ELR (cell line): ENCODE measurements at places on chromosomes 1 and 21.

DNA sequence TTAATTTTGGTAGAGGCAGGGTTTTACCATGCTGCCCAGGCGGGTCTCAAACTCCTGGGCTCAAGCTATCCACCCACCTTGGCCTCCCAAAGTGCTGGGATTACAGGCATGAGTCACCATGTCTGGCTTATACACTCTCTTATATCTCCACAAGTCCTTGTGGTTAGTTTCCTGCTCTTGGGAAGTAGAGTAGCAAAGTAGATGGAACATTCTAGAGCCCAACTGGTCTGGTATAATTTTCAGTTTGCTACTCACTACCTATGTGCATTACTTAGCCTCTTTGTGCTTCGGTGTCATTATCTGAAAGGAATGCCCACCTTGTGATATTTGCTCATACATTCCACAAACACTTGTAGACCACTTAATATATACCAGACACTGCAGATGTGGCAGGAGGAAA, 96.6 kb upstream of the IPO9 start:
- DNase-seq = peak; percentile 57

- no peak for DNase-seq
Observed at GRCh38 chr1:46948629-46949416, 7.5 kb upstream of the CYP4A11 start.

DNA sequence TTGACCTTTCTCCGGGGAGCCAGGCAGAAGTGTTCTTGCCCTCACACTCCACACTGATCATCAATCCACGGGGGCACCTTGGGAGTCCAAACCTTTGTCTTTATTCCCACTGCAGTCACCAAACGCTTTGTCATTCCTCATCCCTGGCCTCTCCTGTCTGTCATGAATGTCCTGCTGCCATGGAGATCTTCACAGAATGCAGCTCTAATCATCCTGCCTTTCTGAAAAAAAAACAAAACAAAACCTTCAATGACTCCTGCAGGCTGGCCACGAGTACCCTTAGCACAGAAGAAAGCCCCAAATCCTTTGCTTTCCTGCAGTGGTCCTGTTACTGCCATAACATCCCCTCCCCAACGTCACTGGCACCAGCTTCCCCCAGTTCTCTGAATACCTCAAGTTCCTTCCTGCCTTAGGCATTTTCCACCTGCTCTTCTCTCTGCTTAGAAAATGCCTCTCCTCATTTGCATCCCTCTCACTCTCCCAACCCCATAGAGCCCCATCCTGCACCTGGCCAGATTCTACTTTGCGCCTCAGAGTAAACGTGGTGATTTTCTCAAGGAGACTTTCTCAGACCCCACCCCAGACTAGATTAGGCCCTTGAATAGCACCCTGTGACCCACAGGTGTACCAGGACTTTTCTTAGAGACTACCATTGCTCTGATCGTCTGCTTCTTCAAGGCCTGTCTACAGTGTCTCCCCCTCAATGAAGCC, 131.2 kb downstream of the AK5 start:
- DNase-seq = no peak

DNA sequence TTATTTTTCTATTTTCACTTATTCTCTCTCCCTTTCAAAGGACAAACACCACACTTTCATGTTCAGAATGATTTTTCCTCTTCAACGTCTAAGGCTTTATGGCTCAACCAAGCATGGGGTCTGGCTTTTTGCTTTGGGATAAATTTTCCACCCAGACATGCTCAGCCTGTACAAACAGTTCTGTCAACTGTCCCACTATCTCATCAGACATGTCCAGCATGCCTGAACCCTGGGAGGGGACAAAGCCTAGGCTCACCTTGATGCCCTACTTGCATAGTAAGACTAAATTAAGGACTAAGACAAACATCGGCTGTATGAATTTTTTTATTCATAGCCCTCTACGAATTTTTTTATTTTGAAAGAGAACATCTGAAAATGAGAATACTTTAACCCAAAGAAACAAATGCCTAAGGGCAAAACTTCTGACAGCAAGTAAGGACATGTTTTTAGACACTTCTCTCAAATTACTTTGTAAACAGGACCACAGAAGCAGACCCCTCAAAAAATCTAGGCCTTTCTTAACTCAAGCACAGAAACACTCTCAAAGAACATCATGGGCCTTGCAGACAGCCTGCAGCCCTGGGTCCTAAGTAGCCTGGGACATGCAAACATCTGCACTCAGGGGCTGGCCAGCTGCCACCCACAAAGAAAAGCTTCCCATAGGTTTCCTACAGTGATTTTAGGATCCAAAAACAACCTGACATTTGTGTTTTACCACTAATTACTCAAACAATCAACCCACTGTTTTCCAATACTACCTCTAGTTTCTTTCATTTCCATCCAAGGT, 72.3 kb upstream of the PALMD start:
- DNase-seq = no peak

- DNase-seq = no peak
Observed at GRCh38 chr1:87111659-87112371, 197.4 kb downstream of the HS2ST1 start.

DNA sequence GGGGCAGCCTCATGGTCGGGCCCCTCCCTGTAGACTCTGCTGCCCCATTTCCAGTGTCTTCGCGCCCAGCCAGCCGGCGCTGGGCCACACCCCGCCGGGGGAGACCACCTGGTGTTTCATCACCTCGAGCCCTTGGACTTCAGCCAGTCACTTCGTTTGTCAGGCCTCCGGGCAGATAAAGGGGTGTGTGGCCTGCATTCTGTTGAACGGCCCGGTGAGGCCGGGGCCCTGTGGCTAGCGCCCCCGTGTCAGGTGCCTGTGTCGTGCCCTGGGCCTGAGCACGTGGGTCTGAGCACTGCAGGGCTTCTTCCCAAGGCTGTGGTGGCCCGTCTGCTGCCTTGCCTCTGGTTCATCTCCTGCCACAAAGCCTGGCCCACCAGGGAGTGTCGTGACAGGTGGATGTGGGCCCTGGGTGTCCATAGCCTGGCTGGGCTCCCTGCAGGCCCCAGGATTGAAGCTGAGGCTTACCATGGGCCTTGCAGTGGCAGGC, 65.2 kb upstream of the DIP2A start:
- DNase-seq = no peak

GRCh38 chr1:171953835-171954234, 112.5 kb downstream of the DNM3 start:
- DNase-seq = no peak

DNA sequence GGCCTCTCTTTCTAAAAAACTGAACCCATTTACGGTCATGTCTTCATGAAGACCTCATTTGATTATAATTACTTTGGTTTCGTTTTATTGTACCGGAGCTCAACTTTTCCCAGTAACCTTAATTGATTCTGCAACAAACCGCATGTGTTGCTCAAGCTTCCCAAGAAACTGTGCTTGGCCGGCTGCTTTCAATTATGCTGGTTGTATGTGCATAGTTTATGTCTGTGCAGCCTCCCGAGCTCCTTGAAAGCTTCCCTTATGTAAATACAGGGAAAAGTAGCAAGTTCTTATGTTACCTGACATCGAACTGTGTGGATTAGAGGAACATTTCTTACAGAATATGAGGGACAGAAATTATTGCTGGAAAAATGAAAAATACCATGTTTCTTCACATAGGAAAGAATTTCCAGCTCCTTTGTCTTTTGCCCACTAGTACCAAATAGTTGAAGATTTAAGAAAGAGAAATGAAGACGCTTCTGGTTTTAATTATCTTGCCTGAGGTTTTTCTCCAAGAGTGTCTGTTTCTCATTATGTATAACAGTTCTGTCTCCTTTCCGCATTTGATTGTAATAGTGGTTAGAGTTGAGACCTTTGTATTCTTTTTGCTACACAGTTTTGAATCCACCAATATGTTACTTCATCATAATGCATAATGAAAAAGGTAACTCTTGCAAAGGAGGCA, 2.1 kb downstream of the VCAM1 start:
- DNase-seq = peak; percentile 54

- DNase-seq = no peak
Observed at GRCh38 chr1:213345621-213346020, 294.6 kb downstream of the RPS6KC1 start.

GRCh38 chr1:218711884-218712674, 366.9 kb downstream of the TGFB2 start:
- peak; percentile 48 for DNase-seq

DNA sequence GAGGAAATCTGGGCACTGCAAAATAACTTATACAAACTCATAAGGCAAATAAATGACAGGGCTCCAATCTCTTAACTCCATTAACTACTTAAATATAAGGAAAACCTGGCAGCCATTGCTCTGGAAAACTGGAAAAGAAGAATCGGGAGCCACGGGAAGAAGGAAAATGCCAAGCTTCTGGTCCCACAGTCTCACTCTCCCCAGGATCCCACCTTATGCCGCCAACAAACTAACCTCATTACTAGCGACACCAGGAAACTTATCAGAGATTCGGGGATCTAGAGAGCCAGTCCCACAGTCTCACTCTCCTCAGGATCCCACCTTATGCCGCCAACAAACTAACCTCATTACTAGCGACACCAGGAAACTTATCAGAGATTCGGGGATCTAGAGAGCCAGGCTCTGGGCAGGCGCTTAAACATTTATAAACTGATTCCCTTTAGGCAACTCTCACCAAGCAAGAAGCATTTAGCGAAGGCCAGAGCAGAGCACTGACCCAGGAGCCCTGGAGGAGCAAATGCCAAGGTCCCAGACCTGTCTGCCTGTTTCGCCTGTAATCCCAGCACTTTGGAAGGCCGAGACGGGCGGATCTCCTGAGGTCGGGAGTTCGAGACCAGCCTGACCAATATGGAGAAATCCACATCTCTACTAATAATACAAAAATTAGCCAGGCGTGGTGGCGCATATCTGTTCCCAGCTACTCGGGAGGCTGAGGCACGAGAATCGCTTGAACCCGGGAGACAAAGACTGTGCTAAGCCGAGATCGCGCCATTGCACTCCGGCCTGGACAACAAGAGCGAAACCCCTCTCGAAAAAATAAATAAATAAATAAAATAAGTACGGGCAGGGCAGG, 720 bp downstream of the PSMB2 start:
- peak; percentile 30 for DNase-seq

GRCh38 chr1:200262326-200262965, 147.4 kb downstream of the ZNF281 start:
- no peak for DNase-seq

GRCh38 chr21:37165586-37165985, 92.5 kb downstream of the TTC3 start:
- DNase-seq = no peak

DNA sequence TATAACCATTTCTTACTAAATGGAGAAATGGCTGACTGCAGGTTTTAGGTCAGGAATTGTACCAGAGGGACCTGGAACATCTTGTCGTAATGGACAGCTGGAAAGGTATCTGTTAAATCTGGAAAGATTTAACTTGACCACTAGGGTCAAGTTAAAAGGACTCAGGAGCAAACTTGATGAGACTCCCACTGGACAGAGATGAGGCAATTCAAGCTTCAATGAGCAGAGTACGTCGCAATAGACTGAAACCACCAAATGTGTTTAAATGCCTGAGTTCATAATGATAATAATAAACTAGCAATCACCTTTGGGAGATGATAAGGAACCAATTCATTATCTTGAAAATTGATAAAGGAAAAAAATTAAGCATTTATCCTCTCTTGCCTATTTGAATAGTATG, 8.7 kb downstream of the IFNLR1 start:
- DNase-seq = no peak

GRCh38 chr1:203186446-203187303, at the start of gene CHI3L1:
Gene CHI3L1 (minus strand): TSS chr1:203186704. CDS start chr1:203186623, 81 bp downstream.
- no peak for DNase-seq

GRCh38 chr1:27491748-27492700, 2.1 kb upstream of the WASF2 start:
- no peak for DNase-seq

GRCh38 chr1:188584119-188584518, 1755.4 kb downstream of the PLA2G4A start:
- no peak for DNase-seq

- no peak for DNase-seq
Observed at GRCh38 chr1:214467078-214467585, 84.3 kb downstream of the PTPN14 start.

GRCh38 chr21:27550287-27550686, 583.4 kb upstream of the ADAMTS5 start:
- DNase-seq = no peak

GRCh38 chr1:230464671-230465070, 38.5 kb upstream of the PGBD5 start:
- DNase-seq = no peak

DNA sequence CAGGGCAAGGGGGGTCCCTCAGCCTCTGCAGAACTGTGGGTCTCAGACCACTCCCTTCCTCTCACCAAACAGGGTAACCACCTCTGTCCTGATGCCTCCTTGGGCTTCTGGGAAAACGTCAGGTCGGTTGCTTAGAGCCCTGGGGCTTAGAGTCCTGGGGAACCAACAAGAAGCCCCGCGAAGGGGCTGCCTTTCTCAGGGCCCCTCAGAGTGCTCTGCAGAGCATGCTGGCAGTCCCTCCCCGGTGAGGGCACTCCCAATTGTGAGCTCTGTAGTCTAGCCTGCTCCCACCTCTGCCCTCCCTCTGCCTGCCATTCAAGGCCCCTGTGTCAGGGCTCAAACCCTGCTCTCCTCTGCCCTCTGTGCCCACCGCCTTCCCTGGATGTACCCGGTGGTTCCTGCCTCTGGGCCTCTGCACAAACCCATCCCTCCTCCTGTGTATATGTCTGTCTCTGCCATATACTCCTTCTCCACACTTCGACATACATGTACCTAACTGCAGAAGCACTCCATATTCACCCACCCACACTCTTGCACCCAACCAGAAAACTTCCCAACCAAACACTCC, 92.3 kb downstream of the DMRTB1 start:
- no peak for DNase-seq

- DNase-seq = peak; percentile 49
Observed at GRCh38 chr1:93448292-93448982, 519 bp downstream of the FNBP1L start.

DNA sequence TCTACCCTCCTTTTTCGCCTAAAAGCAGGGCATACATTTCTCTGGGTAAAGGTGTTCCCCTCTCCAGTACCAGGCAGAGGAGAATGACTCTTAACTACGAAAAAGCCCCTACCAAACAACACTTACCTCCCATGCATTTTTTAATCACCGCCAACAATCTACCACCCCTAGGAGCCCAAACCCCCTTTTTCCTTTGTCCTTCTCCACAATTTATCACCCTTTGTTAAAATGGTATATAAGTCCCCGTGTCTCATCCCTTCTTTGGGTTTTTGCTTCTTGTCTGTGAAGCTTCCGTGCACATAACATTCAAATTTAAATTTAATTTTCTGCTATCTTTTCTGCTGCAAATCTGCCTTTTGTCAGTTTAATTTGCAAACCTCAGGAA, 27.6 kb upstream of the COL18A1 start:
- no peak for DNase-seq
